ENCODE measurements at places on chromosomes 11 and 22.

DNA sequence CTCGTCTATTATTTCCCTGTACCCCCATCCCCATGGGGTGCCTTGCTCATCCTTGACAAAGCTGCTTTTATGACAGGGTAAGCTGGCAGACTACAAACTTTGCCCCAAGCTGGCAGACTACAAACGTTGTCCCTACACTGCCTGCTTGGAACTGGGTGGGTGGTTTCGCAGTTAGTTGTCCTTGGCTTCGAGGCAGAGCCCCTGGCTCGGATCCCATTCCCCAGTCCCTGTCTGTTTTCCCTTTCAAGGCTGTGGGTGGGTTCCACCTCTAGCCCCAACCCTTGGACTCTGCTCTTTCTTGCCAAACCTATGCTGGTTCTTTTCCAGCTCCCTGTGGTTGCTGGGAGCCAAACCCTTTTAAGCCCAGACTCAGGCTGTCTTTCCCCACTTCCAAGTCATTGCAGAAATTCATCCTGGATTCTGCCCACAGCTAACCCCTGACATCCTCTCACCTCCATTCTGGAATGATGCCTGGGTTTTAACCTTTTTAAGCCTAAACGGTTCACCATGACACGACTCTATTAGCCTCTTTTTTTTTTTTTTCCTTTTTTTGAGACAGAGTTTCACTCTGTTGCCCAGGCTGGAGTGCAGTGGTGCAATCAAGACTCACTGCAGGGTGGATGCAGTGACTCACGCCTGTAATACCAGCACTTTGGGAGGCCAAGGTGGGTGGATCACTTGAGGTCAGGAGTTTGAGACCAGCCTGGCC, 9.2 kb upstream of the RBM14 start:
- no peak for DNase-seq

GRCh38 chr11:60221181-60221580, 21.8 kb downstream of the MS4A4E start:
- DNase-seq, result no peak

DNA sequence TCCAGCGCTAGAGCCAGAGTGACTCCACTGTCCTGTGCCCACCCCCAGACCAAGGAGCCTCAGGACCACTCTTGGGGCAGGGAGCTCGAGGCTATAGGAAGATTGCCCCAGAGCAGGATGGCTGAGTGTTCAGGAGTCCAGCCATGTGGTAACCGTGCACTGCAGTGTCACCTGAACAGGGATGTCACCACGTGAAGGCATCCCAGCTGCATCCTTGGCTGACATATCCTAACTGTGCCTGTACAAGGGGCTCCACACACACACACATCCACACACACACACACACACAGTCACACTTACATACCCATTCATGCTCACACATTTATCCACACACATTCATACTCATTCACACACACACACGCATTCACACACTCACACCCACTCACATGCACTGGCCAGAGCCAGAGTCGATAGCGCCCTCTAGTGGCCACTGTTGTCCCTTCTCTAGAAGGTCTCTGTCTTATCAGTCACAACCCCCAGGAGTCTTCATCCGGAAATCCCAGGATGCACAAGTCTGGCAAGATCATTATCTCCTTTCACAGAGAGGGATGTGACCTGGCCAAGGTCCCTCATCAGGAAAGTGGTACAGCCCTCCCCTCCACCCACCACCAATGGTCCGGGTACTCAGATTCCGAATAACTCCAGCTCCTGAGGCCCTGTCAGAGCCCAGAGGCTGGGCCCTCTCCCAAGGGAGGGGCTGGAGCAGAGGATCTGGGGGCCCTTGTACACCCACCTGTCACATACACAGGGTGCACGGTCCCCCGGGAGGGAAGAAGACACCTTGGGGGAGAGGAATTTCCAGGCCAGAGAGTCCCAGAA, 55.1 kb downstream of the IGLL5 start:
- peak; percentile 43 for DNase-seq

GRCh38 chr11:45538939-45539338, 126.5 kb downstream of the CHST1 start:
- no peak for DNase-seq

DNA sequence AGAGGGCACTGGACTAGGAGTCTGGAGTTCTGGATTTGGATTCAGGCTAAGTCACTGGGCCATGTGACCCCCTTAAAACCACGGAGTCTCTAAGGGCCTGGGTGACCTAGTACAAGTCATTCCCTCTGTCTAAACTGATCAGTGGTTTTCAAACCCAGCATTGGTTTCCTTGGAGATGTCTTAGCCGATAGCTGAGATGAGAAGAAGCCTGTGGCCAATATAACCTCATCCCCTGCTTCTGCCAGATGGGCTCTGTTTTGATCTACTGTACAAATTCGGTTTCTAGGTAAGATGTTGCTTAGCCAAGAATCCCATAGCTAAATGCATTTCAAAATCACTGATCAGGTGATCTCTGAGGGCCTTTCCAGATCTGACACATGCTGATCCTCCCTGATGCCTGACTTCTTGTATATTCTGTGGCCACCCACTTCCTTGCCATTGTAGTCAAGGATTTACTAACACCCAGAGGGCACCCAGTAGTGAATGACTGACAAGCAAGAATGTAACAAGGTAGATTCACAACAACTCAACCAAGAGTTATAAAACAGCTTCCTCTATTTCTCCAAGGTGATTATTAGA, 53.1 kb downstream of the GALNT18 start:
- no peak for DNase-seq

- no peak for DNase-seq
Observed at GRCh38 chr11:112584672-112585071, 324.0 kb upstream of the PLET1 start.

GRCh38 chr22:35154937-35155387, 89.0 kb downstream of the ISX start:
- DNase-seq, result no peak

- DNase-seq, result no peak
Observed at GRCh38 chr11:76237914-76238313, 31.6 kb upstream of the WNT11 start.

- DNase-seq, result no peak
Observed at GRCh38 chr11:131118247-131118646, 202.0 kb upstream of the SNX19 start.

DNA sequence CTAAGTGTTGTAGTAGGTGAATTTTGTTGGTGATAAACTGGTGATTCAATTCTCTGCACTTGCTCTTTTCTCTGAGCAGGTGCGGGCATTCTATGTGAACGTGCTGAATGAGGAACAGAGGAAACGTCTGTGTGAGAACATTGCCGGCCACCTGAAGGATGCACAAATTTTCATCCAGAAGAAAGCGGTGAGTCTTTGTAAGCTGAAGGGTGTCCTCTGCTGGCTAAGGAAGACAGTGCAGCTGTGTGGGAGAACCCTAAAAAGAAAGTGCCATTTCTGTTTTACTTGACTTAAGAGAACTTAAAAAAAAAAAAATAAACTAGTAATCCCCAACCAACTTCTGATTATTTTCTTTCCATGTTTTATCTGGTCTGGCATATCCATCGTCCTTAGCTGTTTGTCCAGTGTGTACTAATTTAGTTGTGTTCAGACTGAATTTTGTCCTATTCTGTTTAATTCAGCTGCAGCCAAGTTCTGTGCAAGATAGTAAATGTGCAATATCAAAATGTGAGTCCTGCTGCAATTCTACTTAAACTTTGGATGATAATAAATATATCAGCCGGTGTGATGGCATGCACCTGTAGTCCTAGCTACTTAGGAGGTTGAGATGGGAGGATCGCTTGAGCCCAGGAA, 29.6 kb downstream of the CAT start:
- DNase-seq, result no peak

DNA sequence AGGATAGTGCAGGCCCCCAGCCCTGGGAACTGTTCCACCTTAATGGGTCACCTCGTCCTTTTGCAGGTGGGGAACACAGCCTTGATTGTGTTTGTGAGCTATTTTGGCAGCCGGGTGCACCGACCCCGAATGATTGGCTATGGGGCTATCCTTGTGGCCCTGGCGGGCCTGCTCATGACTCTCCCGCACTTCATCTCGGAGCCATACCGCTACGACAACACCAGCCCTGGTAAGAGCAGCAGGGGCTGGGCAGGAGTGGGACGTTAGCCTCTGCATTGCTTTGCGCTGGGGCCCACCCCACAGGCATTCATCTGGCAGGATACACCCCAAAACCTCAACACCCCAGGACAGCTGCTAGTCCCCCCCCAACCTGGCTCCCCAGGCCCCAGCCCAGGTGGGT, 14.8 kb downstream of the SLCO2B1 start:
- DNase-seq, result no peak

DNA sequence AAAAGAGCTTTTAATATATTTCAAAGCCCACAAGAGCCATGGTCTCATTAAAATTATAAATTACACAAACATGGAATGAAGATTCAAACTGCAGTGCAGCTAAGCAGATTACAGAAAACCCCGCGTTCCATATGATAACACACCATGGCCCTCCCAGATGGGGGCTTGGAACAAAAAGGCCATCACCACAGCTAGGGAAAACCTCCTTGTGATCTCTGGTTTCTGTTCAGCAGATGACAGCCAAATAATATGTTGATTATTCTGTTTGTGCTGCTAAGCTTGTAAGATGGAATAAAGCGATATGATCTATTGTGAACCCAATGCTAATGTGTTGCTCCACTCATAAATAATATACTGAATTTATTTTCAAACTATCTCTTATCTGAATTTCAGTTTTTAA, 28.5 kb downstream of the IMMP1L start:
- no peak for DNase-seq

DNA sequence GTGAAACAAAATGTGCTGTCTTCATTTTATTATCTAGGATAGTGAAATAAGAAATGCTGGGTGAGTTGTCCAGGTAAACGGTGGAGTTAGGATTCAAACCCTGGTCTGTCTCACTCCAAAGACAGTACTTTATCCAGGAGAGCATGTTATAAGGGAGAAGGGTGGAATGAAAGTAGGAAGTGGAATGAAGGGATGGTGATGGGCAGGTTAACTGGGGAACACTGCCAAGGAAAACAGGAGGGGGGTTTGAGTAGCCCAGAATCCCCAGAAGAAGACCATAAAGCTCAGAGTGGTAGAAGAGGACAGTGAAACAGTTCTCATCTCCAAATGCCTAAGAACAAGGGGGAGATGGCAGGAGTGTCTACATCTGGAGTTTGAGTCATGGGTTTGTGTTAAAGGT, 169.0 kb downstream of the BARX2 start:
- DNase-seq, result no peak

DNA sequence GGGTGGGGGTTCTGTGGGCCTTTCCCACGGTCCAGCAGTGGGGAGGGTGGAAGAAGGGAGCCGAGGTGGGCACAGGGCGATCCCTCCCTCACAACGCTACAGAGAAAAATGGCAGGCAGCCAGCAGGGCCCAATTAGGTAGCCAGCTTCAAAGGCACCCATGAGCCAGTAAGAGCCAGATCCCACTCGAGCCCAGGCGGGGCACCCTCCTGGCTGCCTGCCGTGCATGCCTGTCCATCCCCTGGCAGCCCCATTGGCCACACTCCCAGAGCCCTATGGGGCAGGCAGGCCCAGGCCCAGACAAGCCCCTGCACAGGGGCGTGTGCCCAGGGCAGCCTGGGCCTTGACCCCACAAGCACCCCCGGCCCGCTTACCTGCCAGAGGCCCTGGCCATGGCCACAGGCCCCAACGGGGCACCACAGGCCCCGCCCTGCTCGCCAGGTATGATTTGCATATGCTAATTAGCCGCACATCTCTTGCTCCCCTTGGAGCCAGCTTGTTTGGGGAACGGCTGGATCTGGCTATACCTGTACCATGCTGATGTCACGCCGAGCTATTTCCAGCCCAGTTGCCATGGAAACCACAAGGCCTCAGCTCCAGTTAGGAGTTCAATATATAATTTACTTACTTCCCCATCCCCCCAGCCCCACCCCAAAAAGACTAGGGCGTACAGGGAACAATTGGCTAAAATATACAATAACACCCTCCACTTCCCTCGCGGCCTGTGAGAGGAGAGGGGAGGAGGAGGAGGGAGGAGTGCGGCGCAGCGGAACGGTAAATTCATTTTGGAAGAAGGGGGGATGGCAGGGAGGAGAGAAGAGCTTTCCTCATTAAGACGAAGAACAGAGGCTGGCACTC, 47.5 kb upstream of the TCF20 start:
- no peak for DNase-seq

GRCh38 chr11:73350908-73351636, 25.1 kb upstream of the RELT start:
- peak; percentile 27 for DNase-seq

DNA sequence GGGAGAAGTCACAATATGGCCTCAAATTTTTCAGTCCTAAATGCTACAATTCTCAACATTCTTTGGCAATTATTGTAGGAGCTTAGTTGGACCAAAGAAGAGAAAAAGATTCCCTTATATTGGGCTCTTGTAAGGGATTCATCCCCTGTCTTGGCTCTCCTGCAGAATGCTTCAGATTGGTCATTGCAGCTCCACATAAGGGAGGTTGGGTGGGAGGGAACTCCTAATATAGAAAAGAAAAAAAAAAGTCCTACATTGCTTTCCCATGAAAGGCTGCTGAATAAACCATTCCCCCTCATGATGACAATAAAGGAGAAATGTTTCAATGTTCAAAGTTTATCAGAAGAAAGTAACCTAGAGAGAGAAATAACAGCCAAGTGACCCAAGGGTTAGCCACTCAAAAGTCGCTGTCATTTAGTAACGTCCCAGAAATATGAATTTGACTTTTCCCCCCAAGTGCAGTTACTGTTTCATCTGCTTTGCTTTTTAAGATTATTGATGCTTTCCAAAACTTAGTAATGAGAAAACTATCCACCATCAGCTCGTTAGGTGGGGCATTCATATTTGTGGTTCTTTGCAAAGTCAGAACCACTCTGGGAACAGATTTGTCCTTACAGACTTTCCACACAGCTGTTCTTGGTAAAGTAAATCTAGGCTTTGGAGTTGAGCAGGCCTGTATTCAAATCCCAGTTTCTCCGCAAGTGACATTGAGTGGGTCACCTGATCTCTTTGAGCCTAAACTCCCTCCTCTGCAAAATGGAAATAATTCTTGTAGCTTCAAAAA, 5.0 kb upstream of the SLC1A2 start:
- no peak for DNase-seq
